ENCODE measurements at places on chromosomes 16 and 17.

DNA sequence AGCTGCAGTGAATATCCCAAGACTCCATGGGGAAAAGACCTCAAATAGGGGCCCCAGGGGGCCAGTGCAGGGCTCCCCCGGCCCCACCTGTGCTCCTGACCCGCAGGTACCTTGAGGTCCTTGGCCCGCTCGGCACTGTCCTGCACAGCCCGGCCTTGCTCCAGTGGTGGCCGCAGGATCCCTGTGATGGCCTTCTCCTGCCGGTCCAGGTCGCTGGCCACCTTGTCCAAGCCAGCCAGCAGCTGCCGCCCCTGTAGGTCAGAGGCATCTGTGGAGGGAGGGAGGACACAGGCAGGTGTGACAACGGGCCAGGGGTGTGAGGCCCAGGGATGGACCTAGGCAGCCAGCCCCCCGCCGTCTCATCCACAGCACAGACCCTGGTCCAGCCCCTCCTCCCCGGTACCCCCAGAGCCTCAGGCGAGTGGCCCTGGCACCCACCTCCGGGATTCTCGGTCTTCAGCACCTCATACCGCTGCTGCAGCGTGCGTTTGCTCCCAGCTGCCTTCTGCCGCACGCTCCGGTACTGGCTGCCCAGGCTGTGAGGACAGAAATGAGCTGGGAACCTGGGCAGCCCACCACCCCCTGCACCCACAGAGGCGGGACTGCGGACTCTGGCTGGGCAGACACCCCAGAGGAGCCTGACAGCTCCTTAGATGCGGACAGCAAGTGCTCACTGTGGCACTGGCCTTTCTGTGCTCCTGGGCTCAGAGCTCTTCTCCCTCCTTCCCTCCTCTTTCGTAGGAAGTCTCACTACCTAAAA is 43.7 kb downstream of the PPL start:
- DNase-seq = no peak

- DNase-seq = no peak
Observed at GRCh38 chr17:58302171-58302918, 21.6 kb upstream of the MPO start.

- DNase-seq = no peak
Observed at GRCh38 chr16:56672761-56673536, 3.3 kb downstream of the MT1H start.

DNA sequence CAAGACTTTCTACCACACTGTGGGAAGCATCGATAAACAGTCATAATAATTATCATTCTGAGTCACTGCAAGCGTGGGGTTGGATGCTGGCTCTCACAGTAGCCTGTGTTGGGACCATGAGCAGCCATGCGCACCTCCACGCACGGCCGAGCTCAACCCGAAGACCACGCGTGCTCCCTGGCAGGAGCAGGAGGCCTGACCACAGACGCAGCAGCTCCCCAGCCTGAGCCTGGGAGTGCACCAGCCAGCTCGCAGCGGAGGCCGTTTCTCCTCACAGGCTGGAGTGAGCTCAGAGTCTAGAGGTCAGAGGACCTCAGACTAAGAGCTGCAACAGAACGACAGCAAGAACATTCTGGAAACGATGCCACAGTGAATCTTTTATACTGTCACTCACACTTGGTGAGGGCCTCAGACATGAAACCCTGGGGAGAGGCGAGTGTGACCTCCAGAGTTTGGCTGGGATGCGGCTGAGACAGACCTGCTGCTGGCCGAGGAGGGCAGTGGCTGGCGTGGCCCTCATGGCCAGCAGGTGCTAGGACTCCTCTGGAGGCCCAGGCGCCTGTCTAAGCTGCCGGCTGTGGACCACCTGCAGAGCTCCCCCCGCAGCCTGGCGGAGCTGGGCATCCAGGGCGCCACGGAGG is 6.0 kb downstream of the NDUFAF8 start:
- no peak for DNase-seq

DNA sequence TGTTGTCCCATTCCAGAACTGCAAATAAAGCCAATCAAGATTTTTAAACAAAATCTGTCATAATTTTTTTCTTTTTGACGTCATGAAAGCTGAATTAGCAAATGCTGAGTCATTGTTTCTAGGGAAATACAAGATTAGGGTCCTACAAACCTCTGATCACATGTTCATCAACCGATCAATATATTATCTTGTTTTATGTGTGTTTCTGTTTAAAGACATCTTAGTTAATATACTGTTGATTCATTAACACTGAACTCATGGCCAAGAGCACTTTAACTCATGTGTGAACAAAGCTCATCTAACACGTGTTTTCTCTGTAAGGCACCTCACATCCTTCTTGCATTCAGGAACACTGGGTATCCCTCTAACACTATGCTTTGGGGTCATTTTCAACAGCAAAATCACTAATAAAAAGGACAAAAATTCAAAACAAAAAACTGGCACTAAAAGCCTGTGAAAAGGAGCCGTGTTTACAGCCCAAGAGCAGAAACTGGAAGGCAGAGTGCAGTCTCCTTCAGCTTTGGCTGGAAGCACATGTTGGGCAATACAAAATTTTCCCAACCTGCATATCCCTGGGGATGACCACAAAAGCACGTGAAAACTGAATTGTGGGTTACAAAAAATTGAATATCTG is 102.5 kb downstream of the PARN start:
- peak; percentile 71 for DNase-seq

GRCh38 chr16:57256601-57257395 is 11.7 kb downstream of the ARL2BP start:
- no peak for DNase-seq

- no peak for DNase-seq
Observed at GRCh38 chr17:70552230-70552981, 383.1 kb downstream of the KCNJ2 start.

GRCh38 chr17:27521281-27522027 is 65.2 kb downstream of the KSR1 start:
- no peak for DNase-seq

DNA sequence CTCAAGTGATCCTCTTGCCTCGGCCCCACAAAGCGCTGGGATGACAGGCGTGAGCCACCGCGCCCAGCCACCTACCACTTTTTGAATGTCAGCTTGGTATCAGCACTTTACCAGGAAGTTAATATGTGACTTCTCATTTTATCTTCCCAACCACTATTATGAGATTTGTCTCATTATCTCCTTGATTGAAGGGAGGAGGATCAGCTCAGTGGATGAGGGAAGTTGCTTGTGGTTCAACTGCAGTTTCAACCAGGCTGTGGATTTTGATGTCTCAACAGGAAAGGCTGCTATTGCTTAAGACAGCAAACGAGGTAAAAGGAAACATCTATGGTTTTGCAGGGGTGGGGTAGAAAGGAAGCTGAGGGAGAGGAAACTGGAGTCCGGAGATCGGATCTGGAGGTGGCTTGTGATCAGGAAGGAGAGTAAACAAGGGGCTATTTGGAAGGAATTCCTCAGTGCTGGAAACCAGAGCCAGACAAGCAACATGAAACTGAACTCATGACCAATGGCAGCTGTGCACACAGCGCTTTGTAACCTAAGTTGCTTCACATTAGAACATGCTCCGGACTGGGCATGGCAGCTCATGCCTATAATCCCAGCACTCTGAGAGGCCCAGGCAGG is 180.5 kb downstream of the VPS53 start:
- no peak for DNase-seq

- DNase-seq = no peak
Observed at GRCh38 chr16:27759301-27759871, 209.4 kb downstream of the KATNIP start.

DNA sequence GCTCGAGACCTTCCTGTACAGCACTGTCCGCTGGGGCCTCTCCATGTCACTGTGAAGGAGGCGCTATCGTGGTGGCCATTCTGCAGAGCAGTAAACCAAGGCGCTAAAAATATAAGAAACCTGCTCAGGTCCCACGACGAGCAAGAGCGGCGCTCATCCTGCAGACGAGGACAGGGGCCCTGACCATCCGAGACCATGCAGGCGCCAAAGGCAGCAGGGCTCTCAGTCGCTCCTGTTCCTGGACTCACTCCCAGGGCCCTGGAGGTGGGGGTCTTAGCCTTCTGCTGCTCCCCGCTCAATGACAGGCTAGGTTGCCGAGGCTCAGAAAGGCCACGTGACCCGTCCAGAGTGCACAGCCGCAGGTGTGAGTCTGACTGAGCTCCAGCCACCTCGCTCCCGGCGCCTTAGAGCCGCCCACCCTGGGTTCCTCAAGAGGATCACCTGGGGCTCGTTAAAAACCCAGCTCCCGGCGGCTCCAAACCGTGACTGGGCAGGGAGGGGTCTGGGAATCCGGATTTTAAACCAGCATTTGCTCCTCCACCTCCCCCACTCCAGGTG is 509 bp upstream of the ATP2C2 start:
- DNase-seq = no peak

DNA sequence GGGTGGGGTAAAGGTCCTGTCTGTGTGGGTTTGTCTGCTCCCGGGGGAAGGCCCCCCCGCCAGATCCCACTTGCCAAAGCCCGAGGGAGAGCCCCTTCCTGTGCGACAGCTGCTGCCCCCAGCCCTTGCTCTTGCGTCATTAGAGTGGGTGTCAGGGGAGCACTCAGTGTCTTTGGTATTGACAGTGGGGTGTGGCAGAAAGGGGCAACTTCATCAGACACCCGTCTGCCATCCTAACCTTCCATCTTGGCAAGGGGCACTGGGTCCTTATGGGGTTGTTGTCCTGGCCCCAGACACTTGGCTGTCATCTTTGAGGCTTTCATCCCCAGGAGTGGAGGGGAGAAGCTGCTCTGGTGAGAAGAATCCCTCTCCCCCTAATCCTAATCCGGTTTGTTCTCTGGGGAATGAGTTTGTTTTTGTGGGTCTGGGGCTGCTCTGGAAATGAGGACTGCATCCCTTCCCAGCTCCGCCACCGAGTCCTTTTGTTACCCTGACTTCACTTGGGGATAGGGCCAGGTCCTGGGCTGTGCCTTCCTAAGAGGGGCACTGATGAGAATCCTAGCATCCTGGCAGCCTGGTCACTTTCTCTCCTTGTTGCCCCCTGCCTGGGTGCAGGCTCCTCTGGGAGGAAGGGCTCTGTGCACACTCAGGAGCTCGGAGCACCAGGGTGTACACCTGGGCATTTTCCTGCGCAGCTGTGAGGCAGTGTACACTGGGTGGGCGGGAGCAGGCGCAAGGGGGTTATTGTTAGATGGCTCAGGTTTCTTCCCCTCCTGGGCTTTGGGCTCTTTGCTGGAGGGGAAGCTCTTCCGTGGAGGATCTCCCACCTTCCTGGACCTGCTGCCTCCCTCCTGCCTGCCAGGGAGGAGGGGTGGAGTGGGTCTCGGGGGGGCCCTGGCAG is 21.1 kb downstream of the GJD3 start:
- DNase-seq = no peak

- peak; percentile 53 for DNase-seq
Observed at GRCh38 chr17:82972836-82973372, 106.5 kb upstream of the METRNL start.

GRCh38 chr17:80655608-80656007 is 111.0 kb downstream of the RPTOR start:
- no peak for DNase-seq

- peak; percentile 64 for DNase-seq
Observed at GRCh38 chr16:4217204-4218131, 24.4 kb downstream of the SRL start.

- DNase-seq = peak; percentile 61
Observed at GRCh38 chr17:36149296-36149820, 27.1 kb downstream of the TBC1D3B start.

DNA sequence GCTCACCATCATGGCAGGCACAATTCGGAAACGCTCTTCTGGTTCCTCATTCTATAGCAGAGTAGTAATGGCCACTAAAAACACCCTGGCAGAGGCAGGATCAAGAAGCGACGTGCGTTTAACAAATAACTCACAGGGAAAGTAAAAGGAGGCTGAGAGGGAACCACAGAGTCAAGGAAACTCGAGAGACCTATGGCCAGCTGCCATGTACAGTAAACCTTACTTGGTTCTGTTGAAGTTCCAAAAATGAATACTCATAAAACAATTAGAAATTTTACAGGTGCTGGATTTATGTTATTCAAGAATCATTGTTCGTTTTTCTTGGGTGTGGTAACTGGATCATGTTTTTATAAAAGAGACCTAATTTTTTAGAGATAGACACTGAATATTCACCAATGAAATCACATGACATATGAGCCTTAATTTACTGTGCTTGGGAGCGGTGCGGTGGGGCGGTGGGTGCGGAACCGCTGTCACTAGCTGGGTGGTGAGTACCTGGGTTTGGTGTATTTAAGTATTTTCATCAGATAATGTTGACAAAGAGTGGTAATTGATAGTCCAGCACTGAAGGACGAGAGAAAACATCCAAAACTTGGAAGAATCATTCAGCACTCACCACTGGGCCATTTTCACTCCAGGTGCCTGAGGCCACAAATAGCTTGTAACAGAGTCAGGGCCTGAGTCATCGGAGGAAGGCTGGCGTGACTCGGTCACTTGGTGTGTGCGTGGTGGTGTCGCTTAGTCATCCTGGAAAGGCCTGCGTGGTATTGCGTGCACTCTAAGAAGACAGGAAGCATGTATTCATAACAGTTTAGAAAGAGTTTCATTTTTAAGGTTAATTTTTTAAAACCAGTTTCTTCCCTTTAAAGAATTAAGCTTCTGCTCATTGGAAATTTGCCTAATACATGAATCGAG is 135.4 kb upstream of the CHMP6 start:
- DNase-seq = peak; percentile 73

DNA sequence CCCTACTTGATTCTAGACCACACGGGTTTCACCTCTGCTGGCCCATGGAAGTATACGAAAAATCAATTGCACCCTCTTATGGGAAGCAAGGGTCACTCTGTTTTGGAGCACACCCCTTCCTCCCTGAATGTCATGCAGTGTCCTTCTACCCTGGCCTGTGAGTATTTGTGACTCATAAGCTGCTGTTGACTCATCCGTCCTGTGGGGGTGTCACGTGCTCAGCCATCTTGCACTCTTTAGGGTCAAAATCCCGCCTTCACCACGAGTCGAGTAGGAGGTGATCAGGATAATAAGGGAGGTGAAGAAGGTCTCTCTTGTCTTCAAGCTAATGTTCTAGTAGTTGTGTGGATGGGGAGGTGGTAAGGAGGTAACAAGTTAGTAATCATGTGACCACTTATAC is 341.0 kb upstream of the EEF2KMT start:
- no peak for DNase-seq

- DNase-seq = peak; percentile 67
Observed at GRCh38 chr17:17613708-17614114, 22.2 kb upstream of the PEMT start.

GRCh38 chr17:17621254-17621653 is 29.7 kb upstream of the PEMT start:
- no peak for DNase-seq

DNA sequence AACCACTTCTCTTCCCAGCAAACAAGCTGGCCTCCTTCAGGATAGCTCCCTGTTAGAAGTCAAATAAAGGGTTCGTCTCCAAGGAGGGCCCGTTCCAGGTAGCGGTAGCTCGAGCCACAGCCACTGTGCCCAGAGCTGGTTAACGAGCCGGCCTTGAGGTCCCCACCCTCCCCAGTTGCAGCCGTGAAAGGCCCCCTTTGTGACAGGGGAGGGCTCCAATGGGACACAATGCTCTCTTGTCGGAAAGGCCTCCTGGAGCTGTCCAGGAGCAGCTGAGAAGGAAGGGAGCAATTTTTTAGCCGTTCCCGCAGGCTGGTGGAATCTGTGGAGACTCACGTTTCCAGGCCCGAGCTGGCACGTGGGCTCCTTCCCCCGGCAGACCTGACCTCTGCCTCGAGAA is 29.9 kb upstream of the FOXF1 start:
- DNase-seq = no peak

GRCh38 chr17:29621751-29622194 is 939 bp downstream of the CORO6 start:
- DNase-seq = no peak

- DNase-seq = no peak
Observed at GRCh38 chr16:61435346-61435745, 600.9 kb downstream of the CDH8 start.

Measured in right atrium auricular region (tissue), 2 donors.